CD4-positive, CD25-positive, alpha-beta regulatory T cell (primary cell): ENCODE measurements at places on chromosomes 16 and 17. TPM values are rescaled to one million over a fixed set of nuclear protein-coding genes. Genes with fewer than 3 reads are reported as not detected.

DNA sequence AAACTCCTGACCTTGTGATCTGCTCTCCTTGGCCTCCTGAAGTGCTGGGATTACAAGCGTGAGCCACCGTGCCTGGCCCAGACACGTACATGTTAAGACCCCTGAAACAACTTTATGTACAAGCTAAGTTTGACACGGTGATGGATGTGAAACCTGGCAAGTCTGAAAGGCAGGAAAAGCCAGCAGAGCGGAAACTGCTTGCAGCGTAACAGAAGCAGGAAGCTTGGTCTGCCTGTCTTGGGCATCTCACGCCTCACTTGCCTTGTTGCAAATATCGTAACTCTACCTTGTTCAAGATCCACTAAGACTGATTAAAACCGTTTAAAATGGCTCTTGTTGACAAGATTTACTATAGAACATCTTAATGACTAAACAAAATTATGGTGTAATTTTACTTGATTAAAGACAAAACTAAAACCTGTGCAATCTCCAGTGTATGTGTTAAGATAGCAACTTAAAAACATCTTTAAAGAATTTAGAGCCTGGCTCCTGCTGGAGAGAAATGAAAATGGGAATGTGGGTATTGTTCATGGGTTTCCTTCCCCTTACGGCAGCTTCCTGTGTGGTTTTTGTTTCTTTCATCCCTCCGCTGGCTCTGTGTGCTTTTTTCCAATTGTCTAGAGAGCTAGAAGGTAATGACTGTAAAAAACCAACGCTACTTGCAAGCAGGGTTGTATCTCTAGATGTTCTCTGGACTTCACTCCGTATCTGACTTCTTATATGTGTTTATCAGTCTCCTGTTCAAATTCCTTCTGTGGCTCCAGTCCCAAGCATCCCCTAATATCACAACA, 477.6 kb downstream of the XYLT1 start:
- H3K4me3 ChIP-seq = peak overlapping the region; percentile 48
- peak; percentile 5 for DNase-seq
- H3K36me3 ChIP-seq = no peaks in the 10 kb centered on the region
- no peaks in the 10 kb centered on the region for H3K27me3 ChIP-seq
- H3K27ac ChIP-seq = no peak overlapping the region

DNA sequence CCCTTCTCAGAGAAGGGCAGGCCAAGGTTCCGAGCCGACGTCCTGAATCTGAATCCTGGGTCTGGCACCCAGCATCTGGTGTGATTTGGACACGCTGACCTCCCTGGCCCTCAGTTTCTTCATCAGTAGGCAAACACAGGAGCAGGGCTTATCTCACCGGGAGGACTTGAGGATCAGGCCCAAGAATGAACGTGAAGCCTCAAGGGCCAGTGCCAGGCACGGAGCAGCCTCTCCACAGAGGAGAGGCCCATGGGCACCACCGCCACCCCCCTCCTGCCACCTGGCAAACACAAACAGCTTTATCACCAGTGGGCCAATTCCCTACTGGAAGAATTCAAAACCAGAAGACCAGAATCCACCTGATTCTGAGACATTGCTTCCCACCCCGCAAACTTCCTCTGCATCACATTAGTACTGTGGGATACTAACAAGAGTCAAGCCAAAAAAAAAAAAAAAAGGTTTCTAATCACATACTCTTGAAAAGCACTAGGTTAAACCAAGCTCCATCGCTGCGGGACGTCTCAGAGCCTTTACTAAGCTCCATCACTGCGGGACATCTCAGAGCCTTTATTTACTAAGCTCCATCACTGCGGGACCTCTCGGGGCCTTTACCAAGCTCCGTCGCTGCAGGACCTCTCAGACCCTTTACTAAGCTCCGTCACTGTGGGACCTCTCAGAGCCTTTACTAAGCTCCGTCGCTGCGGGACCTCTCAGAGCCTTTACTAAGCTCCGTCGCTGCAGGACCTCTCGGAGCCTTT, 68.0 kb upstream of the DOC2B start:
- H3K27ac ChIP-seq = no peak overlapping the region
- no peaks in the 10 kb centered on the region for H3K4me1 ChIP-seq
- no peaks in the 10 kb centered on the region for H3K27me3 ChIP-seq

- H3K27ac ChIP-seq = no peak overlapping the region
- DNase-seq = no peak
- peaks cover 3% of the 10 kb centered on the region for H3K27me3 ChIP-seq
- H3K36me3 ChIP-seq = no peaks in the 10 kb centered on the region
- no peak overlapping the region for H3K4me3 ChIP-seq
Observed at GRCh38 chr17:33848433-33848832, 406.7 kb upstream of the CCL2 start.

Gene CA10
- total RNA-seq = not detected
